Ovary (tissue), 10 donors: ENCODE measurements at places on chromosomes 5 and 9. TPM values are rescaled to one million over a fixed set of nuclear protein-coding genes. Genes with fewer than 3 reads are reported as not detected.

DNA sequence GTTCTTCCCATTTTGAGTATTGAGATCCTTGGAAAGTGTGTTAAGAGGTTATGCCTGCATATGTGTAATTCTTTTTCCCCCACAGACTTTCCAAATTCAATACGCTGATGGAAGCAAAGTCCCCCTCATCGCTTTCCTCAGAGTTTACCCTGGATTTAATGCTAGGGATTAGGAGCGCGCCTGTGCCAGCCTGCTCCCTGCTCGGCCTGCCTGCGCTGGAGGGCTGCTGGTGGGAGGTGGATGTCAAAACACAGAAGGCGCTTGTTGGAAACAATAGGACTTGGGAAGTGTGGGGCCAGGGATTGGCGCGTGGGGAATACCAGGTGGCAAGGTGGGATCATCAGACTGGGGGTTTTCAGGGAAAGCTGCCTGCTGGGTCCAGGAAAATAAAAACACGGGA is 39.8 kb upstream of the PTCH1 start:
- DNase-seq, result no peak

GRCh38 chr9:113973226-113973625 is 97.1 kb downstream of the ZNF618 start:
- no peak for DNase-seq

- DNase-seq, result no peak
These were observed 483.7 kb downstream of the ELAVL2 start for GRCh38 chr9:23342291-23342690.

DNA sequence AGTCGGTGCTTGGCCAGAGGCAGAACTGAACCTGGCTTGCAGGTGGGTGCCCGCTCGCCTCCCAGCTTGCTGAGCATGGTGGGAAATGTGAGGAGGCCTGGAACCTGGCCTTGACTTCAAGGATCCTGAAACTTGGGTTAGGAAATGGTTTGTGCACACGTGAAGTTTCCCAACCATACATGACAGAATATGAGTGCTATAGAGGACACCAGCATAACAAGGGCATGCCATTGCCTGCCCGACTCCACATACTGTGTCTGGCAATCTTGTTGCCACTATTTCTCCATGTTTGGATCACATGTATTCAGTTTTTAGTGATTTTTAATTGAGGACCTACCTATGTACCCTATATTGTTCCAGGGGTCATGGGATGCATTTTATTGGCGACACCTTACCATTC is 177.6 kb upstream of the ANKRD55 start:
- DNase-seq, result no peak

DNA sequence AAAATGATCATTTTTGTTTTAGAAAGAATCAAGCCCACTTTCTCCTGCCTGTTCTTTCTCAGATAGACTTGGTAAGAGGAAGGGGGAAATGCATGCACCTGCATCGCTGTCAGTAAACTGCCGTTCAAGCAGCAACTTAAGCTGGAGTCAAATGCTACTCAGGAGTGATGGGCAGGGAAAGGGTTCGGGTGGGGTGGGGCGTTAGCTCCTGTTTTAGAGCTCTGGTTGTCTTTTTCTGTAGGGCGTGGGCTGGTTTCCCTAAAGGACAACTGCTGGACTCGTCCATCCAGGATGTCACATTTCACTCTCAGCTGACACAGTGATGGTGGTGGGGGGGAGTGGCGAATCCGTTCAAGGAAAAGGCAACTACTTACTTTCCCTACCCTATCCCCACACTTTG is 75.0 kb downstream of the NDFIP1 start:
- no peak for DNase-seq

Gene IL4
- not detected for total RNA-seq

GRCh38 chr5:132339502-132339901 is 30.0 kb upstream of the SLC22A5 start:
- DNase-seq, result no peak

DNA sequence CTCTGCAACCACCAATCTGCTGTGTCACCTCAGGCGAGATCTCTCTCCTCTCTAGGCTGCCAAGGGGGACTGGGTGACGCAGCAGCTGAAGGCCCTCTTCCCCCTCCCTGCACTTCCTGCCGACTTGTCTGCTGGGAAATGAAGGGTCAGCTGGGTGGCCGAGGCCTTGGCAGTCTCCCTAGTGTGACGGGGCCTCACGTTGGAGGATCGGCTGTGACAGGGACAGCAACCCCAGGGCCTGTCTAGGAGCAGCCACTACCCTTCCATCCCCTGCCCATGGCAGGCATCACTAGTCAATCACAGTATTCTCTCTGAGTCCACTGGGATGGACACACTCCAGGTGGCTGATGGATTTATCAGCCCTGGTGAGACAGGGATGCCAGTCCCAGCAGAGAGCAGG is 107.3 kb upstream of the SARDH start:
- no peak for DNase-seq

Gene POU4F3
- total RNA-seq, result not detected

Gene TEX48
- total RNA-seq, result not detected

- DNase-seq, result no peak
These were observed 31.1 kb upstream of the BNC2 start for GRCh38 chr9:16901590-16901989.

Gene PRELID2
- 32.4 TPM for total RNA-seq

DNA sequence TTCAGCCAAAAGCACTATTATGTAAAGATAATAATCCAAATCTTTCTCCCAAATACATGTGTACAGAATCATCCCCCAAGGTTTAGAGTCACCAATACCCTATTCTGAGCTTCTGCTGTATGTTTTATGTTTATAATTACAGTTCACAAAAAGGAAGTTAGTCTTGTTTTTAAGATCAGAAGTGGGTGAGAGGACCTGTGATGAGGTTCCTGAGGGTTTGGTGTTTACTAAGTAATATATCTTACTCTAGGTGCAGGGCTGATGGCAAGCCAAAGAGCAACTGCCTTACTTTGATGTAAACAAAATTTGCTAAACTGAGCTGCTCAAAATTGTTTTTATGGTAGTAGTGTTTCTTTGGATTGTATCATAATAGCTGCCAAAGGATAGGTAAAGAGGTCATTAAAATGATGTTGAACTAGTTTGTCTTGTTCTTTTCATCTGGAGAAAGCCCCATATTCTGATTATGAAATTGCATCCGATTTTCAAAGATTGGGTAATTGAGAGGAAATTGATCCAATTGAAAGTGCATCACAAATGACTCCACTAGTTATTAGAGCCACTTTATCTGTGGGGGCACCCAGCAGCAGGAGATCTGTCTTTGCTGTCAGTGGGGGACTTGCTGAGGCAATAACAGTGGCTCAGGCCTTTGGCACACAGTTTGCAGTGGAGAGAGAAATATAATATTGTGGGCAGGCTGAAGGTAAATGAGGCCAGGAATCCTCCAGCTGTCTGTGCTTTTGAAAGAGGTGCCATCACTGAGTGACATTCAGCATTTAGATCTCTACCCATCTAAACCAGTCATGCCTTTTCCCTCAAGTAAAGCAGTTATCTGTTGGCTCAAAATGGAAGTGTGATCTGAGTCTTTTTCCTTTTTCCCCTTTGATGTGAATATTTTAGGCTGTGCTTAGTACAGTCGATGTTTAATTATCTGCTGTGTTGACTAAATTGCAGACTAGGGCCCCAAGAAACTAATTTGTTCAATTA is 14.1 kb downstream of the TRIM32 start:
- DNase-seq, result no peak

GRCh38 chr5:42547141-42547540 is 123.9 kb downstream of the GHR start:
- DNase-seq, result no peak

DNA sequence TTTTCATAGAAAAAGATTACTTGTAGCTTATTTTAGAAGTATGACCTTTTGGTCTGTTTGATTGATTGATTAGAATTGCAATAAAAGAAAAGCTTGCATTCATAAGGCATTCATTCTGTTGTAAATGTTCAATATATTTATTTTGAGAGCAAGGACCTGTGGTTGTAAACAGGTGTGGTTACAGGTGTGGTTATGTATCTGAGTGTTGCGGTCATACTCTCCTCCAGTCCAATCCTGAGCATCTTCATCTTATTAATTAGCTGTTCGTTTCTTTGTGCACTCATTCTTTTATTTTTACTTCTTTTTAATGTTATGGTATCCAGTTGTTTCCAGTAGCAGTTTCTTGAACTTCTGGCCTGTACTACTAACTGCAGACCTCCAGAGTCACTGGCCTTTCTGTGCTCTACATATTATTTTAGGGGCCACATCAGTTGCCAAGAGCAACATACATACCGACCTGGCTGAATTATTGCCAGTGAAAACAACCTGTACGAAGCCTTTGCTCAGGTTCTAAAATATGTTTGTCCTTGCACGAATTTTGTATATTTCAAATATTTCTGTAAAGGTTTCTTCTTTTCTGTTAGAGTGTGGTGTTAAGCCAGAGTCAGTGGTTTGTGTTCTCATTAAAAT is 128.7 kb downstream of the CDC42SE2 start:
- DNase-seq, result no peak

Gene SPINK4
- not detected for total RNA-seq

DNA sequence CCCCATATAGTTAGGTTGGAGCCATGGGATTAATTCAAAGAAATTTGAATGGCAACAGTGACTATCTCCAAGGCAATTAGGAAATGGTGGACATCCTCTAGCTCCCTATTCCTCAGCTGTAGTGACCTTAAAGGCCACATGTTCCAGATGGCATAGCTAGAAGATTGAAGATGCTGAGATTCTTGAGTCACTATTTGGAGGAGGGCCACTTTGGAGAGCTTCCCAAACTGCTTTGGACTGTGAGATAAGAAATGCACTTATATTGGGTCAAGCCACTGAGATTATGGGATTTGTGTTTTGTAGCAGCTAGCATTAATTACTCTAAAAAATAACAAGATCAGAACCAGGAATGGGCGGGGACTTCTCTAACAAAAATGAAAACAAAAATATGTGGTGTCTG is 636.2 kb upstream of the CCNG1 start:
- no peak for DNase-seq

Gene ENTPD2
- total RNA-seq, result 1.2 TPM

- DNase-seq, result no peak
These were observed 97.8 kb downstream of the MED10 start for GRCh38 chr5:6280425-6281100.

Gene CCL28
- not detected for total RNA-seq

Gene SHISAL2B
- not detected for total RNA-seq

- DNase-seq, result no peak
These were observed 18.5 kb upstream of the EXOC3 start for GRCh38 chr5:424301-425110.

Gene CCL21
- 83.6 TPM for total RNA-seq

DNA sequence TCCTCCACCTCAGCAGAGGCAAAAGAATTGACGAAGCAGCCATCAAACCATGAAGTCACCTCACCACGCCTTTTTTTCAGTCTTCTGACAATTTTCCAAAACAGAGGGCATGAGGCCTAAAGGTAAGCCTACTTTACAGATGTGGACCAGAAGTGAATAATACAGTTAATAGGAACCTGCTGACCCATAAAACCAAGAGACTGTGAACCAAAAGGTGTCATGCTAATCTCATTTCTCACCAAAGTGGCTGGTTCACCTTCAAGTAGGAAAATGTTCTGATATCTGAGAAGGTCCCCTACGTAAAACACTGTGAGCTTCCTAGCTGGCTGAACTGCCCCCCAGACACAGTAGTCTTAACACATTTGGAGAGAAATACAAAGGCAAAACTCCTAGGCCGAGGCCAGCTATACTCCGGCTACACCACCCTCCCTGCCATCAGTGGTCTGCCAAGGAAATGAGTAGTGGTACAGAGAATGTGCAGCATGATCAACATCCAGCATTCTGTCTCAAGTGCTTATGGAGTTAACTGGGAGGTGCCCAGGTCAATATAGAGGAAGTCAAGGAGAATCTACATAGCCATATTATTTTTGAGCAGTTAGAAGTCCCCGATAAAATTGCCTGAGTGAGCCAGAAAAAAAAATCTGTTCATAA is 19.3 kb upstream of the F2RL2 start:
- DNase-seq, result no peak

Gene ZNF366
- total RNA-seq, result 3.0 TPM

Gene PCDHB6
- total RNA-seq, result 2.4 TPM
